ENCODE measurements at places on chromosomes 5 and 9.

- DNase-seq = peak; percentile 55
Measured at GRCh38 chr9:91991721-91992341, 41.8 kb upstream of the ROR2 start.

DNA sequence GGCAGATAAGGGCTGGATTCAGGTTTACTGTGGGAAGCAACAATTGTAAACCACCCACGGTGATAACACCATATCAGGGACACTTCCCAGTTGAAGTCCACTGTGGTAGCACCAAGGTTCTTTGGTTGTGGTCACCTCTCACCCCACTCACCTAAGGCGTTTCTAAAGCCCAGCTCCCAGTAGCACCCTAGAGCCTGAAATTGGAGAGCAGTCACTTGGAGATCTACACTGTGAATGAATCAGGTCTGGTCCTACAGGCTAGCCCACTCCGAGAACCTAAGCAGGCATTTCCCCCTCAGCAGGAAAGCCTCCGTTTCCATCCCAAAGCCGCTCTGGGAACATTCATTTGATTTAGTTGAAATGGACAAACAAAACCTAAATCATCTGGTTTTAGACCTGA lies 191.3 kb downstream of the TTC39B start:
- DNase-seq = no peak

DNA sequence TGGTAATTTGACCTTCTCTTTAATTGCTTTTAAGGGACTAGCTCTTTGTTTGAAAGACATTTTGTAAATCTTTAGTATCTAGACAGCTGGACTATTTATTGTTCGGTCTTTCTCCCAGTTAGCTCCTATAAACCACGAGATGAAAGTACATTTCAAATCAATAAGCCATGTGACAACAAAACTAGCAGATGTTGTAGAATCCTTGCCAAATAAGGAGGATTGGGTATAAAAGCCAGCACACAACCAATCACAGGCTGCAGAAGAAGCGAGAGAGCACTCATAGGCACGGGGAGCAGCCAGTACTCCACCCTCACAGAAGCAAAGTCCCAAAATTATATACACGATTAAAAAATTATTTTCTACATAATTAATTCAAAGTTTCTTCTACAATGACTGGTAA lies 8.1 kb upstream of the OMD start:
- no peak for DNase-seq

DNA sequence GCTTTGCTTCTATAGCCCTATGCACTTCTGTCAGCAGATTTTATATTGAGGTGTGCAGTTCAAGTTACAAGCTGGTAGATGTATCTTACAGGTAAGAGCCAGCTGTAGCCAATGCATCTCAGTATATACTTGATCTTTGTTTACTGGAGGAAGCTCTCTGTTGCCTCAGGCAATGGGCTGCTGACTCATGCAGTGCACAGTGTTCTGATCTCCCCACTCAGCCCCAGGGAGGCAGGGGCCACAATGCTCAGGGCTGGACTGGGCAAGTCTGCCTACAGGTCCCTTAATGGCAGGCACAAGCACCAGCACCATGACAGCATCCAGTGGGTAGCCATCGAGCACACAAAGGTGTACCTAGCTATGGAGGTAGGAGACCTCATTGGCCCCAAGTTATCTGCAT lies 178.8 kb upstream of the CDH10 start:
- DNase-seq = no peak

DNA sequence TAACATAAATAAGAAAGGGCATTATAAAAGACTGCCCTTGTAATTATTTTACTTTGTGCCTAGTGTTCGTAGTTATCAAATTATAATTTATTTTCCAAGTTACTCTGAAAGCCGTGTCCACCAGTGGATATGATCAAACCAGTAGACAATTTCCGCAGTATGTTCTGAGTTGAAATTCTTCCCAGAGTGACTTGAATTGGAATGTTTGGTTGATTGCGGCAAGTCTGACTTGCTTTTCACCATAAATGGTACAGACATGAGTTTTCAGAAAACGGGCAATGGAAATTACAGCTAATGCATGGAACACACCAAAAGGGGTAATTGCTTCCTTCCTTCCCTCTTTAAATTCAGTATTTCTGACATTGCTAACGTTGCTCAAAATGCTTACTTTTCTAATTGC lies 56.6 kb downstream of the CHSY3 start:
- peak; percentile 27 for DNase-seq

- peak; percentile 35 for DNase-seq
Measured at GRCh38 chr9:26266146-26266793, 588.0 kb upstream of the TUSC1 start.

GRCh38 chr5:106875591-106876297 lies 795.0 kb downstream of the EFNA5 start:
- DNase-seq = peak; percentile 7

DNA sequence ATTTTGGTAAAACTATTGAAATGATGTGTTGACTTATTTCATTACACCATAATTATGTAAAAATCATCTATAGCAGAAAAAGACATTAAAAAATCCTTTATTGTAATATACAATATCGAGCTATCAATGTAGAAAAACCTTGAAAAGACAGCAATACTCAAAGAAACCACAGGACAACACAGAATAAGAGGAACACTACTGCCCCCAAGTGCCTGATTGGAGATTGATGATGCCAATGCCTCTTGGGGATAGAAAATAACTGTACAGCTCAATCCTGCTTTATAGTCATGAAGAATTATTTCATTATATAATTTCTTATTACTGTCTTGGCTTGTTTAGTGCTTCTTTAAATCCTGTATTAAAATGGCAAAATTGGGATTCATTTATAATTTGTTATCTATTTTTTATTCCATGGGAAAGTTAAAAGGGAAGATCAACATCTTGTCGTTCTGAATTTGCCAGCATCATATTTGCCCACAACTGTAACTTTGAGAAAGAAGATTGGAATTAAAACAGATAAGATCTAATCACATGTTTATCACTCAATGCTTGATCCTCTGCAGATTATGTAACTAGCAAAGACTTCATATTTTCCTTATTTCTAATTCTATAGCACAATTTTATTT lies 337.5 kb downstream of the CDH9 start:
- DNase-seq = no peak

GRCh38 chr5:126869005-126869451 lies 92.1 kb downstream of the LMNB1 start:
- DNase-seq = peak; percentile 45

GRCh38 chr5:95609711-95610110 lies 10.2 kb upstream of the GPR150 start:
- no peak for DNase-seq
